Femur (tissue), 1 donor: ENCODE measurements at places on chromosomes 16 and 17.

GRCh38 chr16:70685938-70686375 lies at the start of gene MTSS2:
Gene MTSS2 (minus strand): TSS chr16:70686053. CDS start chr16:70685791, 262 bp downstream.
- peak; percentile 94 for DNase-seq

DNA sequence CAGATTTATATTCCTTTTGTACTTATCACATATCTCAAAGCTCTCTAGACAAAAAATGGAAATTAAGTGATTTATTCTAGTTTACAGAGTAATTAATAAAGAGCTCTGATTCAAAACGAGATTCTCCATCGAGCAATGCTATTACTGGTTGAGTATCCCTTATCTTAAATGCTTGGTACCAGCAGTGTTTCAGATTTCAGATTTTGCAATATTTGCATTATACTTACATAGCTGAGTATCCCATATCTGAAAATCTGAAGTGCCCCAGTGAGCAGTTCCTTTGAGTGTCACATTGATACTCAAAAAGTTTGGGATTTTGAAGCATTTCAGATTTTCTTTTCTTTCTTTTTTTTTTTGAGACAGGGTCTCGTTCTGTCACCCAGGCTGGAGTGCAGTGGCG lies 57.4 kb upstream of the STAC2 start:
- no peak for DNase-seq

GRCh38 chr16:65392806-65393565 lies 271.1 kb upstream of the CDH11 start:
- no peak for DNase-seq

DNA sequence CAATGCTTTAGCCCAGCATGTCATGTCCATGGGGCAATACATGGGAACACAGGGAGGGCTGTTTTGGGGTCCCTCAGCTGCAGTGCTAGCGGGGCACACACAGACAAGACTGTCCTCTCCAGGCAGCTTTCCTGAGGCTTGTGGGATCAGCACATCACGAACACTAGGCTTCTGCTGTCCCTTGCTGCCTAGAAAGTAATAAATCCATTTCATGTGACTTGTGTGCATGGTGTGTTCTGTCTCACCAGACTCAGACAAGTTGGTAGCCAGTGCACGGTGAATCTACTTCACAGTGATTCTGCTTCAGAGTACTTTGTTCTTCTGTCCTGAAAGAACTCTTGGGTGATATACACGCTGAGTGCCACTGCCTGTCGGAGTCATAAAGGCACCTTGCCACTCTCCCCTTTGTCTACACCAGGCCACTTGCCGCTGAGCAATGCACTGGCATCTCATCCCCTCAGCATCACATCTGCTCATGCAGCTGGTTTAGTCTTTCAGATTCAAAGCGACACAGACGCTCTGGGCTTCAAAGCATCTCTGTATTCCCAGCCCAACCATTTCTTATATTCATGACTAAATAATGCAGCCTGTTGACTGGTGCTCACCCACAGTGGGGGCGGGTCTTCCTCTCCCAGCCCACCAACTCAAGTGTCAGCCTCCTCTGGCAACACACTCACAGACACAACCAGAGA lies 95.2 kb upstream of the COX10 start:
- no peak for DNase-seq

DNA sequence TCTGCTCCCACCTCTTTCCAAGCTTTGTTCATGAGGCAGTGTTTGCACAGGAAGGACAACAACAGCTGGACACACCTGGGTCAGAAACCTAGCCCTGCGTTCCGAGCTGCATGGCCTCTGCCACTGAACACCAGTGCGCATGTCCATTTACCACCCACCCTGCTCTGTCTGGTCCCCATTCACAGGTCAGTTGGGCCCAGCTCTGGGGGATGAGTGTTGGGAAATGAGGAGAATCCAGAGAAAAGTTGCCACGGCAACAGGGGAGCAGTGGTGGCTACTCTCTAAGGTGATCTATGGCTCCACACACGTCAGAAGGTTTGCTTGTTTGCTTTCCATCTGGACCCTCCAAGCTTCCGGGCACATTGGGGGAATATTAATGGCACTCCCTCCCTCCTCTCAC lies 70.4 kb upstream of the ASIC2 start:
- DNase-seq, result no peak

DNA sequence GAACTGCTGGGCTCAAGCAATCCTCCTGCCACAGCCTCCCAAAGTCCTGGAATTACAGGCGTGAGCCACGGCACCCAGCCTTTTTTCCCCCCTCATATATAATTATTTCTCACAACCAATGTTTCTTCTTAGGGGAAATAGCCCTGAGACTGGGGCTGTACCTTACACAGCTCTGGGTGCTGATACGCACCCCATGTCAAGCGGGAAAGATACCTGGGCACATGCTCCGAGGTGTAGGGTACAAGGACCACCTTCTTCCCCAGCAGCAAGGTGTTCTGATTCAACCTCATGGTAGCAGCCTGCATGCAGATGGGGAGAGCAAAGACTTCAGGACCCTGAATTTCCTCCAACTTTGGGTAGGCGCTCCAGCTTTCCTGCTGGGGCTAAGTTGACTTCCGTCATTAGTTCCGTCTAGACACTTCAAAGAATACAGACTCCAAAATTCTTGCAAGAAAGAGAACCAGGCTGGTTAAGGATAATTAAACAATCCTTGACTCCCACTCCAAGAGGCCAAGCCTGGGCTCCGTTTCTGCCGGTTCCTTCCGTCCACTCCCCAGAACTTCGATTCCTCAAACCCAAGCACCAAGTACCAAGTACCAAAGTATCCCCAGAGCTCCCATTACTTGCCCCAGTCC lies 619 bp downstream of the NAT9 start:
- no peak for DNase-seq

DNA sequence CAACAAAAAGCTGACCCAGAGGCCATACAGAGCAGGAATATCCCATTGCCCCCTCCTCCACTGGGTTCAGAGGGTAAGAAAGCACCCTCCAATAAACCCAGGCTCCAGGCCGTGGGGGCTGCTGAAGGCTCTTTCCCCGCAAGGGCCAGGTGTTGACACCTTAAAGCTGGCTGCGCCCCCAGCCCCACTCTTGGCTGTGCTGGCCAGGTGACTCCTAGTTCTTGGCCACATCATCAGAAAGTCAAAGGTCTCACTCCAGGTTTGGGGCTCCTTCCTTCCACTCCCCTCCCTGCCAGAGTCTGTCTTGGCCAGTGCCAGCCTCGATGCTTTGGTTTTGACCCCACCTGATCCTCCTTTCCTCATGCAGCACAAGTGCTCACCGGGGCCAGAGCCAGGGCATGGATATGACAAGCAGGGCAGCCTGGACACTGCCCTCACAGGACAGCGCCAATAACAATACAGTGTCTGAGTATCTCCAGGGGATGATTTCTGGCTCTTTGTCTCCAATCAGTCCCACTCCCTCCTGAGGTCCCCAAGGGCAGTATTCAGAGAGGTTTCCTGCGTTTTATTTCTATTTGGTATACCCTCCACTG lies 8.2 kb downstream of the SLC46A1 start:
- no peak for DNase-seq

GRCh38 chr16:77009453-77009852 lies 181.5 kb upstream of the MON1B start:
- DNase-seq, result no peak
